ENCODE measurements at places on chromosomes 3 and 15. TPM values are rescaled to one million over a fixed set of nuclear protein-coding genes. Genes with fewer than 3 reads are reported as not detected.

Gene SLC22A13
- 0.07 TPM for polyA plus RNA-seq

Gene A4GNT
- polyA plus RNA-seq = not detected

Gene MAGEF1
- polyA plus RNA-seq = 62.4 TPM

Gene COL6A5
- polyA plus RNA-seq = 0.05 TPM

Gene SV2B
- polyA plus RNA-seq = 1.7 TPM

Gene CMTM7
- polyA plus RNA-seq = 45.7 TPM

DNA sequence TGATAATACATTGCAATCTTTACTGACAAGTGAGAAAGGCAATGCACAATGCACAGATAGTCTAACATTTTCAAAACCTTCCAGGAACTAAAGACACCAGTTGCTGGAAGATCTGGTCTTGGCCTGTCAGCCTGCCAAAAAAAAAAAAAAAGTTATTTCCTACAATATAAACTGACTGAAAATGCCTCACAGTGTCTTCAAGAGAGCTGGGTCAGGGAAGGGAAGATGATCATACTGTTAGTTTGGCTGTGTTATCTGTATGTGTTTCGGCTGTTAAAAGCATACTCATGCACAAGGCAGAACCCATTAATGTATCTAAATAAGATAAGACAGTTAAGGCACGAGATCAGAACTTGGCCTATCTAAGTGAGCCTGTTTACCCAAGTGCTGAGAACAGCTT is 673.4 kb downstream of the MECOM start:
- no peaks in the 10 kb centered on the region for H3K4me1 ChIP-seq
- H3K36me3 ChIP-seq = no peaks in the 10 kb centered on the region
- DNase-seq = no peak
- no peaks in the 10 kb centered on the region for H3K27me3 ChIP-seq
- H3K27ac ChIP-seq = no peak overlapping the region

GRCh38 chr3:3813013-3813412 is 13.8 kb downstream of the LRRN1 start:
- no peak overlapping the region for H3K4me3 ChIP-seq
- no peak overlapping the region for H3K27ac ChIP-seq
- H3K4me1 ChIP-seq = no peaks in the 10 kb centered on the region
- H3K36me3 ChIP-seq = no peaks in the 10 kb centered on the region

DNA sequence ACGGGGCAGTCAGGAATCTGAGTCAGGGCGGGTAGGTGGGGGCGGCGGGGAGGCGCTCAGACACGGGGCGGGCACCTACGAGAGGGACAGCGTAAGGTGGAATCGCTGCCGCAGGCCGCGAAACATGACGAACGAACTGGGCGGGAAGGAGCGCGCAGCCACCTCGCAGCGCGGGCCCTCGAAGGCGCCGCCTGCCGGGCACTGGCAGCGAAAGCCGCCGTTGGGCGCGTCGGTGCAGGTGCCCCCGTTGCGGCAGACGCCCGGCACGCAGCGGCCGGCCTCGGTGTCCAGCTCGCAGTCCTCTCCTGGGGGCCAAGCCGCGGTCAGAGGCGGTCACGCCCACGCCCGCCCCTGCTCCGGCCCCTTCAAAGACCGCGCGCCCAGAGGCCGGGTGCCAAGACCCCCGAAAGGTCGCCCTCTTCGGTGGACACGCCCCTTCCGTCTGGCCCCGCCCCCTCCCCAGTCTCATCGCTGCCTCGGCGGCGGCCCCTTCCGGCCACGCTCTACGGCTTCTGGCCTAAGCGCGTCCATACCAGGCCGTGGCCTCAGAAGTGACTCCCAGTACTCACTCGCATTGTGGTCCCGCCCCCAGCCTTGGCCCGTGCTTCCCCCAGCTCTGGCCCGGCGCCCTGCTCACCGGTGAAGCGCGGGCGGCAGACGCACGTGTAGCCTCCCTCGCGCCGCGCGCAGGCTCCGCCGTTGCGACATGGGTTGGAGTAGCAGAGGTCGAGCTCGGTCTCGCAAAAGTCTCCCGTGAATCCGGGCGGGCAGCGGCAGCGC is 6.4 kb downstream of the CELSR3 start:
- no peaks in the 10 kb centered on the region for H3K36me3 ChIP-seq
- H3K27ac ChIP-seq = peak overlapping the region; percentile 64
- H3K27me3 ChIP-seq = peaks cover 10% of the 10 kb centered on the region
- DNase-seq = peak; percentile 61
- H3K4me3 ChIP-seq = peak overlapping the region; percentile 74
- peaks cover 10% of the 10 kb centered on the region for H3K4me1 ChIP-seq

- no peaks in the 10 kb centered on the region for H3K4me1 ChIP-seq
- no peak overlapping the region for H3K4me3 ChIP-seq
- H3K27me3 ChIP-seq = no peaks in the 10 kb centered on the region
- no peak overlapping the region for H3K27ac ChIP-seq
Measured at GRCh38 chr3:107822308-107822707, 268.5 kb downstream of the CD47 start.

- H3K4me3 ChIP-seq = no peak overlapping the region
- H3K4me1 ChIP-seq = no peaks in the 10 kb centered on the region
- H3K27ac ChIP-seq = no peak overlapping the region
- no peaks in the 10 kb centered on the region for H3K27me3 ChIP-seq
- no peaks in the 10 kb centered on the region for H3K36me3 ChIP-seq
- no peak for DNase-seq
Measured at GRCh38 chr3:16596352-16597032, 8.7 kb downstream of the DAZL start.
